NCI-H446 (cell line): ENCODE measurements at places on chromosomes 3 and 15.

- peak; percentile 11 for DNase-seq
Measured at GRCh38 chr3:79729096-79729495, 38.7 kb downstream of the ROBO1 start.

DNA sequence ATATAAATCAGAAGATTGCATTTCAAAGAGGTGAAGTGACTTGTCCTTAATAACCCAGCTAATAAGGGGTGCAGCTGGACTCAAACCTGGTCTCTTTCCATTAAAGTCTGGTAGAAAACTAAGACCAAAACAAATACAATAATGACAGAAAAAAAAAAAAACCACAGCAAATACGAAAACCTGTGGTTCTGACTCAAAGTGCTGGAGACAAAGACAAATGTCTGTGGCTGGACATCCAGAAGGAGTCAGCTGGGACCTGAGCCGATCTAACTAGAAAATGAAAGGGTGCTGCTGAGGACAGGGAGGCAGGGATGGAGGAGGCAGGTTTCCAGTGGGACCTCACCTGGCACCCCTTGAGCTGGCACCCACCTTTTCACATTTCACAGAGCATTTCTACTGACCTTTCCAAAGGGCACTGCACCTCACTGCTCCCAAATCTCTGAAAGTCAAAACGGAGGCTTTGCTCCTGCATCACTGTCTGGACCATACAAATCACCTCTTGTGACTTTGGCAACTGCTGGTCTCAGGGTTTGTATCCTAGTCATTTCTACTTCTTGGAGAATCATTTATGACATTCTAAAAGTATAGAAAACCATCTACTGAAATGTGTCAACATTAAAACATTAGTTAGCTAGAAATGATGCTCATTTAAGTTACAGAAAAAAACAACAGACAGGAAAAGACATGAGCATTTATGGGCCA, 61.7 kb downstream of the CCNL1 start:
- no peak for DNase-seq

DNA sequence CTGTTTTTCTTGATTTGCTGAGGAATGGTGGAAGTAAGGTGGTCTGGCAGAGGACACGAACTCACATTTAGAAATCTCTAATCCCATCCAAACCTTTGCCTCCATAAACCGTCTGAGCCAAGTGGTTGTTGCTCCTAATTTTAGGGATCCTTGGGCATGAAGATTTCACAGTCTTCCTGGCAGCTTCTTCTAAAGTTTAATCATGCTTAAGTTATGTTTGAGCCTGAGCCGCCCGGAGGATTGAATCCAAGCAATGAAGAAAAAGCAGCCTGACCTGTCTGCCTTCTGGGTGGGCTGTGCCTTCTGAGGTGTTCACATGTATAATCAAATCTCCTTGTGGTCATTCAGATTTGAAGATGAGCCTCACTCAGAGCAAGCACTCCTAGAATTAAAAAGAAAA, 249.0 kb downstream of the CD47 start:
- DNase-seq: no peak

DNA sequence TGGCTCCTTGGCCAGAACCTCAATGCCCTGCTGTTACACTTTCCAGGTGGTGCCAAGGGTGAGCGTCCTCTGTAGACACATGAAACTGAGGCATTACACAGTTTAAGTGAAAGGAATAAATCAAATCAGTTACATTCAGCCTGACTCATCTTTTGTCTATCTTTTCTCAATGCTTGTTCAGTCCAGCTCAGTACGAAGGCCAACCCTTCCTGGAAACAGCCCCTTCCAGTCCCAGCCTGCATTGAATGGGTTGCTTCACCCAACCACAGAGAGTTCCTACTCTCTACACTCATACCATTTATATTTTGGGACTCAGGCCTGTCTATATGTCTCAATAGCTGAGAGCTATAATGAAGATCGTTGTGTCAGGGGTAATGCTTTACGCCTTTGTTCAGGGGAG, 363.6 kb downstream of the RORA start:
- DNase-seq: no peak

GRCh38 chr15:53580366-53580765, 179.1 kb downstream of the WDR72 start:
- DNase-seq: no peak

- no peak for DNase-seq
Measured at GRCh38 chr15:50278496-50278895, 13.0 kb upstream of the HDC start.

DNA sequence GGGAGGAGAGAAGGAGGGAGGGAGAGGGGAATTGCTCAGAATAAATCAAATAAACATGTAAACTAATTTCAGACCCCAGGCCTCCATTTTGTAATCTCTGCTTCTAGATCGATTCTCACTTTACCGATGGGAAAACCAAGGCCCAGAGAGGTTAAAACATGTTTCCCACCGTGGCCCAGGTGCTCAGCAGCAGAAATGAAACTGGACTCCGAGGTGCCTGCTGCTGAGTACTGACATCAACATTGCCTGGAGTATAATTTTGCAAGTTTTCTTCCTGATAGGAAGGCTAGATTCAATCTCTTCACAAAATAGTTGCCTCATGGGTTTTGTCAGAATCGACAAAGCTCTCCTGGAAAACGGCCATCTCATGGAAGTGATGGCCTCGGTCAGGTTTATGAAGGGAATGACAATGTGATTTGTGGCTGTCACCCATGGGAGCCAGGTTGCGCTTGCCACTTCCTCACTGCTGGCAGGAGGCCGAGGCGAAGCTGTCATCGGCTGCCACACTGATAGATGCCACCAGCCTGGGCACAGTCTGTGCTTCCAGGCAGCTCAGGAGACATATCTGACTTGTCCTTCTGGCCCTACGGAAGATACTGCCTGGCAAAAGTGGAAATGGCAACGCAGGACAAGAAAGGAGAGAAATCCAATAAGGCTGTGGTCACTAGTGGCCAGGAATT, 133.1 kb upstream of the LRRN1 start:
- no peak for DNase-seq
